ENCODE measurements at places on chromosomes 6 and 20. TPM values are rescaled to one million over a fixed set of nuclear protein-coding genes. Genes with fewer than 3 reads are reported as not detected.

The ZBTB46 gene
- not detected for total RNA-seq

The SLC26A8 gene
- total RNA-seq = not detected

The APCDD1L gene
- not detected for total RNA-seq

The TCF21 gene
- not detected for total RNA-seq

The C6orf15 gene
- total RNA-seq = not detected

The ELOVL2 gene
- not detected for total RNA-seq

The PBOV1 gene
- total RNA-seq = not detected

The FNDC1 gene
- not detected for total RNA-seq

The PIM1 gene
- total RNA-seq = 79.3 TPM

The TRAM2 gene
- 9.9 TPM for total RNA-seq

The BNIP5 gene
- total RNA-seq = not detected

The PNPLA1 gene
- not detected for total RNA-seq

The MLIP gene
- not detected for total RNA-seq

DNA sequence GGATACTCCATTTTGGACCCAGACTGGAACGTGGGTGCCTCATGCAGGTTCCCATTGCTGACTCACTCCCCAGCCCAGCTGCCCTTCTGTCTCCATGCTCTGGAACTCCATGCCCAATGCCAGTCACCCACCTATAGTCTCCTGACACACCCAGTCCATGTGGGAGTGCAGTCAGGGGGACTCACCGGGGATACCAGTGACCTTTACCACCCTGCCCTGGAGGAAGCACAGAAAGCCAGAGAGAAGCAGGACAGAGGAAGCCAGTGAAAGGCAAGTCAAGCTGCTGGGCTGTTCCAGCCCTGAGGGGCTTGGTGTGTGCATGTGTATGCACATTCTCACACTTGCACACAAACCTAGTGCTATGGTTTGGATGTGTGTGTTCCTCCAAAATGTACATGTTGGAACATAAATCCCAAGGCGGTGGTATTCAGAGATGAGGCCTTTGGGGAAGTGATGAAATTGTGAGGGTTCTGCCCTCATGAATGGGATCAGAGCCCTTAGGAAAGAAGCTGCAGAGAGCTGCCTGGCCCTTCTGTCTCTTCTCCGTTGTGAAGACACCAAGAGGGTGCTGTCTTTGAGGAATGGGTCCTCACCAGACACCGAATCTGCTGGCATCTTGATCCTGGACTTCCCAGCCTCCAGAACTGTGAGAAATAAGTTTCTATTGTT lies 121.4 kb upstream of the MAFB start:
- no peak for DNase-seq

GRCh38 chr6:3545156-3545555 lies 88.3 kb upstream of the SLC22A23 start:
- DNase-seq = no peak

DNA sequence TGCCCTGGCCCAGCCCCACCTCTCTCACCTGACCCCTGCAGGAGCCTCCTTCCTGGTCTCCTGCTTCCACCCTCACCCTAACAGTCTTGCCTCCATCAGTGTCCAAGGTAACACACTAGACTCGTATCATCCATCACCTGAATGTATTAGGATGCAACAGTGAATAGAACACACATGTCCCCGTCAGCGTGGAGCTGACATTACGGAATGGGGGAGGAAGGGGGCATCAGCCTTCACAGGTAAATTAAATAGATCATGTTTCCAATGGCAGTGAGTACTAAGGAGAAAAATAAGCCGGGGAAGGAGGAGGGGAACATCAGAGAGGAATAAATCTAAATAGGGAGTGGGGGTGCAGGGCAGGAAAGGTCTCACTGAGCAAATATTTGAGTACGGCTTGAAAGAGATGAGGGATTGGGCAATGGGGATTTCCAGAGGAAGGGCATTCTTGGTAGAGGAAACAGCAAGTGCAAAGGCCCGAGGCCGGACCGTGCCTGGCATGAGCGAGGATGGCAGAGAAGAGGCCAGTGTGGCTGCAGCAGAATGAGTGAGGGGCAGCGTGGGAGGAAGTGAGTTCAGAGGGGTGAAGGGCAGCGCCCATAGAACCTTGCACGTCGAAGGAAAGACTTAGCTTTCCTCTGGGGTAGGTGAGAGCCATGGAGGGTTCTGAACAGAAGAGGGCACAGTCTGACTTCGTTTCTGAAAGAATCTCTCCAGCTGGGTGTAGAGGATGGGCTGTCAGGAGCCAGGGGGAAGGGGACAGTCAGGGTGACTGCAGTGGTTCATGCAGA lies 110.1 kb upstream of the PTPN1 start:
- DNase-seq = no peak

DNA sequence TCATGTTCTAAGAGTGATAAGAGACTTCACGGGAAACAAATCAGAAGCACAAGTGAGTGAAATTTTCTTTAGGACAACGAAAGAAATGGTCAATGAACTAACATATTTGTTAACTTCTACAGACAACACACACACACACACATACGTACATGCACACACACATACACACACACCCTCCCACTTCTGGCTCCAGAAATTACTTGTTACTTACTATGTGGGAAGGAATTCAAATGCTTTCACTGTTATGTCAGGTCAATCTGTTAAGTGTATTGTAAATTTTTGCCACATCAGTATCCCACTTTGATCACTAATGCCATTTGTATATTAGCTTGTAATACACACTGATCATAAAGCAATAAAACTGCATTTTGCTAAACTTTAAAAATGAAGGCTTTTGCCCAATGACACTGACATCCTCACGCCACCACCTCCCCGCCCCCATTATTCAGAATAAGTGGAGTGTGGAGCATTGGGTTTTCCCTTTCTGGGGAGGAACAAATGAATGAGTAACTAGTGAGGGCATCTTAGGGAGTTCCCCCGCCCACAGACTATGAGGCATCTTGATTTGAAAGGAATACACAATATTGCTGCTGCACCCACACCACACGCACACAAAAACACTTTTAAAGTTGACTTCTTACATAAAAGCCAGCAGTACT lies 76.2 kb downstream of the ATXN1 start:
- no peak for DNase-seq

DNA sequence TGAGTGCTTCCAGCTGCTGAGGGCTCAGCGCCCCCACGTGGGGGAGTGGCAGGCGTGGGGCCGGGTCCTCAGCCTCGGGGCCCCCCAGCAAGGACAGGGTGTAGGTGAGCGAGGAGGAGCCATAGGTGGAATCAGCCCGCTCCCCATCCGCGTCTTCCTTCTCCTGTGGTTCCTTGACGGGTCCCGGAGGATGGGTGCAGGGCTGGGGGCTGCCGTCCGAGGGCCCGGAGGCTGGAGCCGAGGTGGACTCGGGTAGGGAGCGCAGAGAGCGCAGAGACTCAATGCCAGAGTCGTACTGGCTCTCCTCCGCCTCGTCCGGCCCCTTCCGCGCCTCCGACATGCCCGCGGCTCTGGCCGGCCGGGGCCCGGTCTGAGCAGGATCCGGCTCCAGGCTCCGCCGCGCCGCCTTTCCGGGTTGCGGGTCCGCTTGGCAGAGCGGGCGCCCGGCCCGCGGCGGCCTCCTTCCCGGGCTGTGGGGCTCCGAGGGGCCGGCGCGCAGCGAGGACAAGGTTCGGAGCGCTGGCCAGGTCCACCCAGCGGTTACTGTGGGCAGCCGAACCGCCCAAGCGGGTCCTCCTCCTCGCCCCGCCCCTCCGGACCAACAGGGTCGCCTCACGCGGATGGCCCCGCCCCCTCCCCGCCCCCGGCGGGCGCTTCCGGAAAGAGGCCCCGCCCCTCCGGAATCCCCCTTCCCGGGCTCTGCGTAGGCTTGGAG lies at the start of gene NFKBIE:
Gene NFKBIE (minus strand): TSS at position 545 of the 715 bp plus-strand sequence. CDS start 205 bp downstream, at position 340.
- peak; percentile 96 for DNase-seq

GRCh38 chr6:160398674-160399271 lies 50.6 kb downstream of the SLC22A3 start:
- DNase-seq = no peak

DNA sequence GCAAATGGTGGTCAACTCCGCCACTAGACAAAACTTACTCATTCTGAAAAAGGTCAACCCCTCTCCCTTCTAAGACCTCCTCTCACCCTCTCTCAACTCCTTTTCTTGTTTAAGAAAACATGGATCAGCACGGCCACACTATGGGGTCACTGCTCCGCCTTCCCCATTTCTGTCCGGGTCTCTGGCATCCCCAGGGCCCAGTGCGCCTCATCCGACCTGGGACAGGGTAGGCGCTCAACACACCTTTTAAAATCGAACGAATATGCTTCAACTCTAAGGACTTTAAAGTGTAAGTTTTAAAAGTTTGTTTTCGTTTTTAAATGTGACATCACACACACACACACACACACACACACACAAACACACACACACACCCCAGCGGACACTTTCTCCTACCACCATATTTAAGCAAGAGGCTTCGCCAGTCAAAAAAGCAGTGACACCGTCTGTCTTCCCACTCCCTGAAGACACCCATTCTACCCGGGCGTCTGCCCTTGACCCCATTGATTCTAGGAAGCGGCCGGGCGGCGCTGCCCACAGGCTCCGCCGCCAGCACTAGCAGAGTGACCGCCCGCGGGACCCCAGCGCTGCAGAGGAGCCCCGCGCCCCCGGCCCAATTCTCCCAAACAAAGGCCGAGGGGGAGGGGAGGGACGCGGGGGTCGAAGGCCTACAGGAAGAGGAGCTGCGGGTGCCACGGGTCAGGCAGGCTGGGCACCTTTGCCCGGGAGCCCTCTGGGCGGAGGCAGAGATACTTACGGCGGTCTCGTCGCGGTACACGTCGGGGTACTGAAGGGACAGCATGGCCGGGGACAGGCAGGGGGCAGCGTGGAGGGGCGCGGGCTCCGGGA lies 568 bp downstream of the PREP start:
- peak; percentile 5 for DNase-seq

DNA sequence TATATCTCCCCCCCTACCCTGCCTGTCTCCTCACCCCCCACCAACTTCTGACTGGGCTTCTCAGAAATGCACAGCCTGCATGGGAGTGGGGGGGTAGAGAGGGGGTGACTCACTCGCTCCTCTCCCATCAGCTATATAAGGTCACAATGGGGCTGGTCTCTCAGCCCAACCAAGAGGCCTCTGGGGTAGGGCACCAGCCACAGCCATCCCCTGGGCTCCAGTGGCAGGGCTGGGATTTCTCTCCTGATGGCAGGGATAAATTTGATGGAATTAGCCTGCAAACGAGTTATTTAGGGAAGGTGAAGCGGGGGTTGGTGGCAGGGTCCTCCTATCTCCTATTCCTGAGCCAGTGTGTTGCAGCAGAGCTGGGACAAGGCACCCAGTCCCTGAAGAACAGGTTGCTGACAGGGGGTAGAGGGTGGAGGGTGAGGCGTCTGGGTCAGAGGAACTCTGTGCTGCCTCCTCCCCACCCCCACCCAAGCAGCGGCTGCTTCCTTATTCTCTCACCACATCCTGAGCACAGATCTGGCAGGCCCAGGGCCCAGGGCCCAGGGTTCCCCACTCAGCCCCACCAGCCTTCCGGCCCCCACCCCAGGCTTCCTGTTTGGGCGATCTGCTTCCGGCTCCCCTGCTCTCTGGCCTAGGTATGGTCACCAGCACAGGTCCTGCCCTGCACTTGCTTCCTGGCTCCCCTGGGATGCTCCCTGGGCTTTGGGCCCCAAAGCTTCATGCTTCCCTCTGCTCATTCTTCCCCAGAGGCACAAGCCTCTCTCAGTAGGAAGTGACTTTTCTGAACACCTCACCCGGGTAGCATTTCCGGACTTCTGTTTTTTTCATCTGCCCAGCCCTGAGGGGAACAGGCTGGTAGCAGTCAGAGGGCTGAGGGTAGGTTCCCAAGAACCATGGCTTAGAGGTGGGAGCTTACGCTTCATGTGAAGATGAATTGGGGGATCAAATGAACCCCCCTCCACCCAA lies 4.0 kb downstream of the PPP1R18 start:
- peak; percentile 91 for DNase-seq

DNA sequence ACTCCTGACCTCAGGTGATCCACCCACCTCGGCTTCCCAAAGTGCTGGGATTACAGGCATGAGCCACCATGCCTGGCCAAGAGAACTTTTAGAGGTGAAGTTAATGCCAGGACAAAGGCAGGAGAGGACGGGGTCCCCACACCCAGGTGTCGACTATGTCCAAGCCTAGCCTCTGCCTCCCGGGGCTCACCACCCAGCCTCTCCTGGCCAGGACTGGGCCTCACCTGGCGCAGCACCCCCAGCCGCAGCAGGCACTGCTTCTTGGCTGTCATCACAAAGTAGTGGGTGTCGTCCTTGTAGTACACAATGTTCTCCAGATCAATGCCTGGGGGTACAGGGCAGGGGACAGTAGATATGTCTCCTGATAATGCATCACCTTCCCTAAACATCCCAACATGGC lies 4.2 kb downstream of the MICAL1 start:
- no peak for DNase-seq

GRCh38 chr6:90715093-90715655 lies 128.3 kb upstream of the MAP3K7 start:
- no peak for DNase-seq

GRCh38 chr20:63810730-63811490 lies 20.2 kb downstream of the ZBTB46 start:
- DNase-seq = no peak

DNA sequence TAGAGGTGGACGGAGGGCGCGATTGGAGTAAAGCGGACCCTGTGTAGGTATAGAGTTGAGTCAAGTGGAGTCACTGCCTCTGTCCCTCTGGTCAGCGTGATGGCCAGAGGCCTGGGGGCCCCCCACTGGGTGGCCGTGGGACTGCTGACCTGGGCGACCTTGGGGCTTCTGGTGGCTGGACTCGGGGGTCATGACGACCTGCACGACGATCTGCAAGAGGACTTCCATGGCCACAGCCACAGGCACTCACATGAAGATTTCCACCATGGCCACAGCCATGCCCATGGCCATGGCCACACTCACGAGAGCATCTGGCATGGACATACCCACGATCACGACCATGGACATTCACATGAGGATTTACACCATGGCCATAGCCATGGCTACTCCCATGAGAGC lies 479 bp downstream of the SLC39A7 start:
- no peak for DNase-seq

GRCh38 chr6:45448417-45449389 lies 71.0 kb upstream of the SUPT3H start:
- no peak for DNase-seq

GRCh38 chr6:37426945-37427510 lies 6.0 kb upstream of the CMTR1 start:
- no peak for DNase-seq

DNA sequence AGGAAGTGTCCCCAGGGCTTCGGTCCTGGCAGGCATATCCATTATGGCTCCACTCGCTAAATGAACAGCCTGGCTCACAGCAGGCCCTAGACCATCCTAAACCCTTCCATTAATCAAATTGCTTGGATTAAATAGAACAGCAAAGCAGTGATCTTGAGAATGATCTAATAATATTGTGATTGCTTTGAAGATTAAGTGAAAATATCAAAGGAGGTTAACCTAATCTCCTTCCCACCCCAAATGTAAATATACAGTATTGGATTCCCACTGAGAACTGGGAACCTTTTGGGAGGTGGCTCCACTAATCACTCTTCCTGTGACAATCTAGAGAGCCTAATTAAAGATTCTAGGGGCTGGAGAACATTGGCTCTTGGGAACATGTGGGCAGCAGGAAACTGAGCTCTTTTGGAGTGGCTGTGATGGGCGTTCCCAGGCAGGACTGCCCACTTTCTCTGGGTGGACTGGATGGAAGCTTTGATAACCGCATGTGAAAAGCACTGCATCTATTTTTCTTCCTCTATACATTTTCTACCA lies 68.3 kb upstream of the FRMD1 start:
- DNase-seq = no peak

- DNase-seq = no peak
Measured at GRCh38 chr6:139642346-139642745, 267.9 kb upstream of the CITED2 start.

- DNase-seq = peak; percentile 59
Measured at GRCh38 chr20:53643031-53643832, 49.6 kb upstream of the ZNF217 start.

All from naive thymus-derived CD8-positive, alpha-beta T cell (primary cell).